ENCODE measurements at places on chromosomes 12 and 14.

DNA sequence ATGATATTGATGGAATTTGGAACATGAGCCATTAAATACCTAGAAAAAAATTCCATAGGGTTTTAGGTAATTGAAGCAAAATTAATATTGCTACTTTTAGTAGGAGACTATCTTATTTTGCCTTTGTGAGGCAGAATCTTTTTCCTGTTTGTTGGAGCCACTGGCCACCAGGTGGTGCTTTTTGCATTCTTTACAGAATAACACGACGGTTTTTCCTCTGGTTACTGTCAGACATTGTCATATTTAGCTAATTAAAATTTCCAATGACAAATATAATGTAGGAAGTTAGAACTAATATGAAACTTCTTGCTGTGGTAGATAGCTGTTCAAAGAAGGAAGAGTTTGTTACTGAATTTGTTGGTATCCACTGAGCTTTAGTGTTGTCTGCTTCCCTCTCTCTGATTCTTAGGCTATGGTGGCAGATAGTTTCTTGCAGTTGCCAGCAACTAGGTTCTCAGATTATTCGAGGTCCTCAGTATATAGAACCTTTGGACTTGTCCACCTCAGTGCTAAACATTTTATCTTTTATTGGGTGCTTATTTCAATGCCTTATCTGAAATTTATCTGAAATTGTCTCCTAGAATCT, 25.7 kb downstream of the RAB21 start:
- DNase-seq = peak; percentile 6

GRCh38 chr14:82647088-82647810, 1113.6 kb upstream of the SEL1L start:
- no peak for DNase-seq

DNA sequence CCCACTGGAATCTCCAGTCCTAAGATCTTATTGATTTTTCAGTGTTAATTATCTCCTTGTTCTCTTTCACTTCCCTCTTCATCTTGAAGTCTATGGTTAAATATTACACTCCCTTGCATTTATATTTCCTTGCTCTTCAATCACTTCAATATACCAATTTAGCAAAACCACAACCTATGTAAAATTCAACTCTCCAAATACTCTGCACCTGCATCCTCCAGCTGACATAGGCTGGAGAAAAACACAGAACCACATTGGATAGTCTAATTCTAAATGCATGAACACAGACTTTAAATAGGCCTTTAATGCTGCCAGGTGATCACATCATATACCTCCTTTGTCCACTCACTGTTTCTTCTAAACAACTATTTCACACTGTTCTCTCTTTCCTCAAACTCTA, 253.8 kb upstream of the GARIN6 start:
- DNase-seq = no peak

DNA sequence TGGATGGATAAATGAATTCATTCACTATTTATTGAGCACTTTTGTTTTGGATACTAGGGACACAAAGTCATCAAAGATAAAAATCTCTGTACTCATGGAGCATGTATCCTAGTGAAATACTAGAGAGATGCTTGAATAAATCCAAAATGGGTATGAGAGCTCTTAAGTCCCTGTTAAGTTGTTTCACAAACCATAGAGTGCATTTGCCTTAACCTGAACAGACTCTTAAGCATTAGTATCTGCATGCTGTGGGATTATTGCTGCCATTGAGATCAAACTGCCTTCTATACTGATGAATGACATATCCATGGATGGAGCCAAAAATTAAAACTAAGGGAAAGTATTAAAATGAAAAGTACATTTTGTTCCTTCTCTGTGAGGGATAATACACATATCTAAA, 206.5 kb upstream of the KRR1 start:
- no peak for DNase-seq

- DNase-seq = no peak
These were observed 22.0 kb upstream of the WDR89 start for GRCh38 chr14:63663428-63664341.

GRCh38 chr14:88204221-88204620, 118.8 kb downstream of the KCNK10 start:
- DNase-seq = no peak

GRCh38 chr12:45244561-45245343, 28.9 kb downstream of the ANO6 start:
- DNase-seq = no peak

DNA sequence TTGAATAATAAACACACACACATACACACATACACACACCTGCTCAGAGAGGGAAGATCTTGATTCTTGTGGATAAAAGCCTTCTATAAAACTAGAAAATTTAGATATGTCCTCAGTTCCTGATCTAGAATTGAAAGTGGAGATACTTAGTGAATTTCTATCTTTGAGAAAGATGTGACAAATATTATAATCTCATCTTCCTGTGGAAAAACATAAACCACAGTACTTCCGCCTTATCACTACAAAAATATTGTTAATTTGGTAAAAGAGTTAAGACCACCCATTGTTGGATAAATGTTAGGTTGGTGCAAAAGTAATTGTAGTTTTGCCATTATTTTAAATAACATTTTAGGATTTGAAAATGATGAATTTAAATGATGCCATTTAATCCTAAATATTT, at the start of gene KLRK1:
Gene KLRK1 (minus strand): TSS at position 138 of the 400 bp plus-strand sequence. CDS start 1,231 bp downstream, outside the sequence.
- no peak for DNase-seq

Data from stimulated activated CD4-positive, alpha-beta T cell treated with anti-CD3 and anti-CD28 coated beads, Interleukin-1b, Interleukin-23, amount 100 ng/mL, for 4 hours (primary cell).